COR-L47 (cell line): ENCODE measurements at places on chromosomes 11 and 22.

DNA sequence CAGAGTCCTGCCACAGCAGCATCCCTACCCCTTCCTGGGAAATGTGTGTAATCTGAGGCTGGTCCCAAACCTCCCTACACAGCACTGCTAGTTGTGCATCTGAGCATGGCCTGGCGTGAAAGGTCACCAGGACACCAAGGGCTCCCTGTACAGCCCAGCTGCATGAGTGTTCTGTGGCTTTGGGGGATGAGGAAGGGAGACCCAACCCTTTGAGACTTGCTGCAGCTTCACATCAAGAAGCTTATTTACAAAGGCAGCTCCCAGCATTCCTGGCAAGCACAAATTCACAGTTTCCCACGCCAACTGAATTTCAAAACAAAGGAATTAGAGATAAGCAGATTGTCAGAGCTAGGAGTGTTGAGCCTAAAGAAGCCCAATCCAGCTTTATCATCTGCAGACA, 32.2 kb downstream of the CSNK2A3 start:
- DNase-seq = no peak

GRCh38 chr11:66570850-66571180, 2.4 kb upstream of the CTSF start:
- DNase-seq = no peak

- no peak for DNase-seq
Measured at GRCh38 chr11:106480581-106481190, 403.2 kb downstream of the AASDHPPT start.

DNA sequence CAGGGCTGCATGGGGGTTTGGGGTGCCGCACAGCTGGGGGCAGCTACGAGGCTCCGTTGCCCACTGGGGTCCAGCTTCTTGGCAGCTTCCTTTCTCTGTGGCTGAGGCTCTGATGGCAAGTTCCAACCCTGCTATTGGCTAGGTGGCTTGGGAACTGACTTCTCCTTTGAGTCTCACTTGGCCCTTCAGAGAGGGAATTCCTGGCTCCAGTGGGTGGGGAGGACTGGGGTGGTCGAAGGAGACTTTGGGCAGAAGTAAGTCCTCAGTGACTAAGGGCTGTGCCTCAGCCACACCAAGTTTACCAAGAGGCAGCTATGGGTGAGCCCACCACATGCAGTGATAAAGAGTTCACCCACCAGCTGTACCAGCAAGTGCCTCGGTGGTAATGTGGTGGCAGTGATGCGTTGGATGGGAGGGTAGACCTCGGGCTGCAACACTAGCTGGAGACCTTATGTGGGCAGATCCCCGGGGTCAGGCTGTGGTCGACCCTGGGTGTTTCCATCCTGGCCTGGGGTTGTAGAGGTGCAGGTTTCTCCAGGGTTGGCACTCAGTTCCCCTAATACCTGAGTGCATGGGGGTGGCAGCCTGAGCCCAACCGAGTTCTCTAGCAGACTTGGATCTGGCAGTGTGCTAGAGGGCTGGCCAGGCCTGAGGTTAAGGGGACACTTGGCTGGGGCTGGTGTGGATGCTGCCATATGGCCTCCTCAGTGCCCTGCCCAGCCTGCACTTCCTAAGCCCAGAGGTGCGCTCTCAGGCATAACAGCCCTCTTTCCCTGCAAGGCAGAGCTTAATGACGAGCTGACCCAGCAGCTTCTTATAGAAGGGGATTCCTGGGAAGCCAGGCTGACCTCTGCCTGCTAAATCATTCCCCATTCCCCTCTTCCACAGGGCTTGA, 197.0 kb upstream of the CADM1 start:
- no peak for DNase-seq

DNA sequence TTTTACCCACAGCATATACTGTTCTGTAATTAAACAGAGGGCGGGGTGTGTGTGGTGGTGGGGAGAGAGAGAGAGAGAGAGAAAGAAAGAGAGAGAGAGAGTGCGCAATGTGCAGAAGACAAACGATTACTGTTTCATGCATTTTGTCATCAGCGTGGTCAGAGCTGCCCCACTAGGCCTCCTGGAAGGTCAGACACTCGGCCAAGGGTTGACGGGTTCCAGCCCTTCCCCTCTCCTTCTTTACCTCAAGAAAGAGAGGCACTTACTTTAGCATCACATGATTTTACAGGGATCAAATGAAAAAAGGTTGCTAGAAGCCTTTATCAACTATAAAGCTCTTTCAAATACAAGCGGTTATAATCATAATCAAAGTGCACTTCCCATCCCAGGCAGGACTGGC, 269.2 kb upstream of the SORL1-AS1 start:
- no peak for DNase-seq

DNA sequence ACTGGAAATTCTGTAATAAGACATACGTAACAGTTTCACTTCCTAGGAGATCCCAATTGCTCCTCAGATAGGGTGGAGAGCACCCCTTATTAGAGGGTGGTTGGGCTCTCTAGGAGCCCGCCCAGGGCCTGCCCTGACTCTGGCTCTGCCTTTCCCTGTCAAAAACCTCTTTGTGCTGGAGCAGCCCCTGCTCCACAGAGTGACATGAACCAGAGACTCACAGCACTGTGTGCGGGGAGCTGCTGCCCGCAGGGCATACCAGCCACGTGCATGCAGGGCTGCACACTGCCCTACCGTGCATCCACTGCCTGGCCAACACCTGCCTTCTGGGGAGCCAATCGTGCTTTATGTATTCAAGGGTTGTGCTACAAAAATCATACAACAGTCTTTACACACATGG, 24.3 kb downstream of the KCNQ1OT1 start:
- no peak for DNase-seq

DNA sequence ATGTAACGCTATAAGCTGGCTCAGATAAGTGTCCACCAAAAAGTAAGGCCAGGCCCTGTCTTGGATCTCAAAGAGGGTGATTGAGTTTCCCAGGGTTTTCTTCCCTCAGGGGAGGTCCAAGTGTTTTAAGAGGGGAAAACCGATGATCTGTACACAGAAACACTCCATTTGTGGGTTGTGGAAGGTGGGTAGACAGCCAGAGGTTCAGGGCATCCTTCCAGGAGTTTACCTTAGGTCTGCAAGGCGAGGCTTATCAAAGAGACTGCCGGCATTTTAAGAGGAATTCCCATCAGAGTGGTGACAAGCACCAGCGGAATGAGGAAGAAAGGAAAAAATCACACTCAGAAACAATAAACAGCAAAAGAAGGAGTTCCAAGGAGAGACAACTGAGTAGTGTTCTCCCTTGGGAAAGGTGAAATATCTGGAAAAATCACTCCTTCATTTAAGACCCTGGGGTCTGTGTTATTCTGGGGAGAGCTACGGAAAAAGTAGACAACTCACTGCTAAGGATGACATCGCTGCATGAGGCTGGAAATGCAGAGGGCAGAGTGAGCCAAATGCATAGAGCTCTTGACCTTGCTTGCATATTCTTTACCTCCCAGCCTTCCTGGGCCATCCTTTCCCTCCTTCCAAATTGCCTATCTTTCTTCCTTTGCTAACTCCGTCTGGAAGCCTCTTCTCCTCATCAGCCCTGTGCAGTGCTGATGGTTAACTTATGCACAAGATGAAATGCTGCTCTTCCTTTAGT, 22.1 kb upstream of the MMP7 start:
- DNase-seq = no peak

DNA sequence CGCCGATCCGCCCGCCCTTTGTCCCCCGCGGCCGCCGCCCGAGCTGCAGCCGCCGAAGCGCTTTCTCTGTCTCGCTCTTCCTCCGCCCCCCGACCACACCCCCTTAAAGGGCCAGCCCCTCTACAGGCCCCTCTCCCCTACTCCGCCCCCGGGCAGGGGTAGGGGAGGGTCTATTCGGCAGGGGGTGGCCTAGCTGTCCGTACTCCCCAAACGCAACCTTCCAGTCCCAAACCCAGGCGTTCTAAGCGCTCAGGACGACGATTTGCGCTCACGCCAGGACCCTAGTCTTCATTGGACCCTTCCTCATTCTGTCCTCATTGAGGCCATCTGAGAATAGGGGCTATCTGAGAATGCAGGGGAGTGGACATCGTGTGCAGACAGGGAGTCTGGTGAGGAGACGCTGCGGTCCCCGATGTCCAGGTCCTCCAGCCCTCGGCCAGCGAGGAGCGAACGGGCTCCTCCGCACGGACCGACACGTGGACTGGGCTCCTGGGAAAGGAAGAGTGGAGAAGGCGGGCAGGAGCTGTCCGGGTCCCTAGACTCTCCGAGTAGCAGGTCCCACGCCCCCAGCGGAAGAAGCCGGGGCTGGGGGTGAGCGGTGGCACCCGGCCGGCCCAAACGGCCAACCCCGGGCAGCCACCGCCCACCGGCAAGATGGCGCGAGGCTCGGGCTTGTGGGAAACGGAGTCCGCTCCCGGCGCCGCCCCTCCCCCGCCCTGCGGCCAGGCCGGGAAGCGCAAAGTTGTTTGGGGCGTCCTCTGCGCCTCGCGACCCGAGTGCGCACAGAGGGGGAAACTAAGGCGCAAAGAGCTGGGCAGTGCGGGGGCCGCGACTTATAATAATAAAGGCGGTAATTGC, at the start of gene PPP1R14B:
Gene PPP1R14B (minus strand): TSS at position 73 of the 858 bp plus-strand sequence. CDS start 270 bp downstream, outside the sequence.
- peak; percentile 85 for DNase-seq

DNA sequence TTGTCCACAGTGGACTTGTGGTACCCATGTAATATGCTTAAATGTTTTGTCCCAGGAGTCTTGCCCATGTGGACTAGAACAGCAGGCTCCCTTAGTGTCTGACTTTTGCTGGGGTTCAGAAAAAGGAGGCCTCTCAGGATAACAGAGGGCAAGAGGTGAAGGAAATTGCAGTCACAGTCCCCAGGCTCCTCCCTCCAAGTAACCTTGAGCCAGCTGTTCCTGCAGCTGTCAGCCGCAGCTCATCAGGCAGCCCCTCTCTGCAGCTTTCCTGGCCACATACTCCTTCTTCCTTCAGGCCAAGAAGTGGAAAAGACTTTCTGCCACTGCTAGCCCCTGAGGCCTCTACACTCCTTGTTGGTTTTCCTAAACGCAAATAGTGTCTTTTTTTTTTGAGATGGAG, 6.3 kb upstream of the MYO18B start:
- no peak for DNase-seq

- no peak for DNase-seq
Measured at GRCh38 chr22:37627545-37627944, 11.9 kb upstream of the SH3BP1 start.

DNA sequence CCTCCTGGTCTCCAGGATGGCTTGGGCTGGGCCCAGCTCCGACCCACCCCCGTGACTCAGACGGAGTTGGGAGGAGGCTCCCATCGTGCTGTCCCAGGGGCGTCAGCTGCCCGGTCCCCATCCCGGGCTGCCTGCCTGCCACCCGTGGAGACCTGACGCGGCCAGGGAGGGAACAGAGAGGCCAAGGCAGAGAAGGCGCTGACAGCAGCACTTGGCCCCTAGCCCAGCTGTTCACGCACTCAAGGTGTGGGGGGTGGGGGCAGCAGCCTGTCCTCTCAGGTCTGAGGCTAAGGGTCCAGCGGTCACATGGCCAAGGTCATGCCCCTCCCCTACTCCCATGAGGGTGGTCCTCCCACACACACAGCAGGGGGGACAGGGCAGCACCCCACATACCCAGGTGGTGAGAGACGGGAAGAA, 48.6 kb downstream of the ELFN2 start:
- DNase-seq = no peak

DNA sequence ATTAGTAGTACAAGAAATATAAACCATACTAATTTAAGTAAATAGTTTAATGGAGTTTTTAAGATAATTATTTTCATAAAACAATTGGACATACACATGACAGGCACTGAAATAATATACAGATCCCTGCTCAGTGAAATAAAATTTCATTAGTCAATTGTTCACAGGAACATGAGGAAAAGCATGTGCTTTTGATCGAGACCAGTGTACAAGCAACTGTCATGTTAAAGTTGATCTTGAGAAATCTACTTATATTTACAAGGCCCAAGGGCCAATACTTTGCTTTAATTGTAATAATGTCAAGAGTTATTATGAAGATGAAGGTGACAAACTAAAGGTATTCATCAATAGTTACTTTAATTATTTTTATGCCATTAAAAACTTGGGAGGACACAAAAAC, 792.7 kb upstream of the LUZP2 start:
- no peak for DNase-seq

GRCh38 chr22:37509059-37509860, 10.0 kb downstream of the CARD10 start:
- DNase-seq = no peak
